NCI-H2107 (cell line): ENCODE measurements at places on chromosomes 1 and 21.

DNA sequence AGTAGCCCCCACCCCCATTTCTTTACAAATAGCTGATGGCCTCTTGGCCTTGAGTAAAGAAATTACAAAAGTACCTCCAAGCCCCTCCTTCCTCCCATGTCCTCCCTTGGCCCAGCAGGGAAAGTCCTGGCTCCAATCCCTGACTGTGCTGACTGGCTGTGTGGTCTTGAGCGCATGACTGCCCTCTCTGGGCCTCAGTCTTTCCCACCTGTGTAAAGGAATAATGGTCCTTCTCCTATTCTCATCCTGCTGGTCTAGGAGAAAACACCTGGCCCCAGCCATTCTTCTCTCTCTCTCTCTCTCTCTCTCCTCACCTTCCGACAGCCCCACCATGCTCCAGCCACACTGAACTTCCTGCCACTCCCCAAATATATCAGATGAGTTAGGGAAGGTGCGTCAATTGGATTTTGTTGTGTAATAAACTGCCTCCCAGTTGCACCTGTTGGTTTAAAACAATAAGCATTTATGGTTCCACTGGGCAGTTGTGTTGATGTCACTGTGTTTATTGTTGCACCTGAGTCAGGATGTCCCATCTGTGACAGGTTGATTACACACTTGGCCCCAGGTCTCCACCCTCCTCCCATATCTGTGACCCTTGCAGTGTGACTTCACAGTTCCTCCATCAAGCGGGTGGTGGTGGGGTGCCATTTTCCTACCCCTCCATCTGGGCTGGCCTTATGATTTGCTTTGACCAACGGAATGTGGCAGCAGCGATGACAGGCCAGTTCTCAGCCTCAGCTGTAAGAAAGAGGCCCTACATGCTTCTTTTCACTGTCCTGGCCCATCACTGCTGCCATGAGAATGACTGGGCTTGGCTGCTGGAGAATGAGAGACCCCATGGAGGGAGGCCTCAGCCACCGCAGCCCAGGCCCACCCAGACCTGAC lies 22.3 kb upstream of the LRP8 start:
- no peak for DNase-seq

DNA sequence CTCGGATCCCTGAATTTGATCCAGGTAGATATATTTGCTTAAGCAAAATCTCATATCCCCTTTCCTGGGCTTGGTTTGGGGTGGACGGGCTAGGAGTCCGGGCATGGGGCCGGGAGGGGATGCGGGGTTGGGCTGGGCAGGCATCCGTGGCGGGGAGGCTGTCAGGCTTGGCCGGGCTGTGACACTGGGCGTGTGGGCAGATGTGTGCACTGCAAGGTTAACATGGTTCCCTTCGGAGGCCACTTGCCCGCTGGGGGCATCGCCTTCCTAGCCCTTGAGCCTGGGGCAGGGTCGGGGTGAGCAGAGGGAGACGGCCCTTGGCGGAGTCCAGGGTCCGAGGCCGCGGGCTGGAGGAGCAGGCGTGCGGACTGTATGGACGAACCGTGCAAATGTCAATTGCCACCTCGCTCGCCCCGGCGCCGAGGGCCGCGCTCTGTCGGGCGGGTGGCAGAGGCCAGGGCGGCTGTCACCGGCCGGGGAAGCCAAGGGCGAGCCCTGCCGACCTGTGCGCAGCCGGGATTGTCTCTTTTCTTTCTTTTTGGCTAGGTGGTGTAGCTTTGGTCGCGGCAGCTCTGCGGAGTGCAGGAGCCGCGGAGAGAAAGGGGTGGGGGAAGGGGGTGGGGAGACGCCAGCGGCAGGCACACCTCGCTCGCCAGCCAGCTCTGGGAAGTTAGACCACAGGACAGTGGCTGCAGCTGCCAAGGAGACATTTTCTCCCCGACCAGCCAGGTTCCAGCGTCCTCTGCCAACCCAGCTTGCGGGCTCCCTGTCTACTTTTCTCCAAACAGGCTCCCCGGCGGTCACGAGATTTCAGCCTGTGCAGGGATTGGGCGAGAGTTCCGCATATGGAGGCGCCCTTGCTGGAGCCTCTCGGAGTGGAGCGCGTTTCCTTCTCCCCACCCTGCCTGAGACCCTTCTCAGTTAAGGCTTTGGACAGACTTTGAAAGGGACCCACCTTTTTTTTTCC lies 1.3 kb downstream of the RCOR3 start:
- peak; percentile 84 for DNase-seq

DNA sequence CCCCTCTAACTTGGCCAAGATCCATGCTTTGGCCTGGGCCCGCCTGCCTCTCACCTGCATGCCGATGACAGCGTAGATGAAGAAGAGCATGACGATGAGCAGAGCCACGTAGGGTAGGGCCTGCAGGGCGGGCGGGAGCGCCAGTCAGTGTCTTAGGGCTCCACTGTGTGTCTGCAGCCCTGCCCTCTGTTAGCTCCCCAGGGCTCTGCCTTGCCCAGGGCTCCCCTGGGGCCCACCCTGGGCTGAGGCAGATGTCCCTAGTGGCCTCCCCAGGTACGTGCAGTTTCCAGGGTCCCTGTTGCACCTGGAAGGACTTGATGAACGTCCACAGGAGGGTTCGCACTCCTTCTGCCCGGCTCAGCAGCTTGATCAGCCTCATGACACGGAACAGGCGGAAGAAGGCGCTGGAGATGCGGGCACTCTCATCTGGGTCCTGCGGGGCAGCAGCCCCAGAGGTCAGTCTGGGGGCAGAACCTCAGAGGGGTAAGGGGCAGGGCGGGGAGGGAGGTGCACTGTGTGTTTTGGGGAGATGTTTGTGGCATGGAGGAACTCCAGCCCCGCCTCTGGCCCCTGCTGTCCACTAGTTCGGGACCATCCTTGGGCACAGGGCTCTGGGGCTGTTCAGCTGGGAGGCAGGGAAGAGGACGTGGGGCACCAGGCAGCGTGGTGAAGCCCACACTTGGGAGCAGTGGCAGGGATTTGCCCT lies 29.8 kb upstream of the KIF21B start:
- no peak for DNase-seq

GRCh38 chr1:21956720-21957552 lies 19.8 kb upstream of the HSPG2 start:
- no peak for DNase-seq

GRCh38 chr1:239426821-239427475 lies 40.6 kb downstream of the CHRM3 start:
- DNase-seq, result no peak

GRCh38 chr1:47692196-47692595 lies 254.4 kb downstream of the FOXD2 start:
- no peak for DNase-seq

DNA sequence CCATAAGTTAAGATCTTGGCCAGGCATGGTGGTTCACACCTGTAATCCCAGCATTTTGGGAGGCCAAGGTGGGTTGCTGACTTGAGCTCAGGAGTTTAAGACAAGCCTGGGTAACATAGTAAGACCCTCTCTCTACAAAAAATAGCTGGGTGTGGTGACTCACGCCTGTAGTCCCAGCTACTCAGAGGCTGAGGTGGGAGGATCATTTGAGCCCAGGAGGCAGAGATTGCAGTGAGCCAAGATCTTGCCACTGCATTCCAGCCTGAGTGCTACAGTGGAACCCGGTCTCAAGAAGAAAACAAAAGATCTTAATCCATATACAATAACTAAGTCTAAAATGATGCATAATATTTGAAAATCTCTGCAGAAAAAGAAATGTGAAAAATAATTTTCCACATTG lies 165.5 kb upstream of the NR5A2 start:
- DNase-seq, result no peak

- no peak for DNase-seq
These were observed 930 bp downstream of the CDC14A start for GRCh38 chr1:100353071-100353801.

DNA sequence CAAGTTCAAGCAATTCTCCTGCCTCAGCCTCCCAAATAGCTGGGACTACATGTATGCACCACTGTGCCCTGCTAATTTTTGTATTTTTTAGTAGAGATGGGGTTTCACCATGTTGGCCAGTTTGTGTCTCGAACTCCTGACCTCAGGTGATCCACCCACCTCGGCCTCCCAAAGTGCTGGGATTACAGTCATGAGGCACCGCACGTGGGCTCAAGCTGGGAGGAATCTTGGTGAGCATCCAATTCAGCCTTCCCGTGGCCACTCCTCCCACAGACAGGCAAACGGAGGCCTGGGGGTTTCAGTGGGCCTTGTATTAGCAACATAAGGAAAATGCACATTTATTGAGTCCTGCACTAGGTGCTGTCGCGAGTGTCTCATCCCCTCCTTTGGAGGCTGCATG lies 24.5 kb upstream of the VWA5B1 start:
- DNase-seq, result no peak

- DNase-seq, result no peak
These were observed 64.6 kb downstream of the RUNX1 start for GRCh38 chr21:34984356-34985058.

DNA sequence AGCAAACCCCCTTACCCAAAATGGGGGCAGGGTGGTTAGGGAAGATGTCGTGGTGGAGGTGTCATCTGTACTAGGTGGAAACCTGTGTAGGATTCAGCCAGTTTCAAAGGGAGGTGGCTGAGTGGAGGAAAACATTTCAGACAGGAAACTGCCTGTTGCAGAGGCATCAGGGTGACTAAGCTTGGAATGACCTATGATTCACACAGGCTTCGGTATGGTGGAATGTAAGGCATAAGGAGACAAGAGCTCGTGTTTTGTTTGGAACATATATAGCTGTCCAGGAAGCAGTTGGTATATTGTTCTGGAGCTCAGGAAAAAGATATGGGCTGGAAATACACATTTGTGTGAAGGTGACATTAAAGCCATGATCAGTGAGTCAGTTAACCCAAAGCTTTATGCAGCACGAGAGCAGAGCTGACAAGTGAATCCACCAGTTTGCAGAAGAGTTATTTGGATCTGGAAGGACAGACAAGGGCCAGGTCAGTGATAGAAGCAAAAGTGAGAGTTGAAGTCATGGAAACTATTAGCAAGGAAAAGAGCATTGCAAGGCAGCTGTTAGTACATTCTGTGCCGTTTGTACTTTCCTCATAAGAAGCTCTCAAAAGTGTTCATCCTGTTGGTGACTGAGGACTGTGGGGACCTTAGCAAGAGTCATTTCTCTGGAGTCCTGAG lies 12.2 kb downstream of the UTP25 start:
- no peak for DNase-seq

GRCh38 chr1:2360588-2361364 lies 30.6 kb downstream of the MORN1 start:
- DNase-seq, result no peak
